Fibroblast of lung (primary cell): ENCODE measurements at places on chromosomes 13 and 19.

GRCh38 chr13:48317511-48318376 lies 14.2 kb downstream of the RB1 start:
- no peak for DNase-seq

DNA sequence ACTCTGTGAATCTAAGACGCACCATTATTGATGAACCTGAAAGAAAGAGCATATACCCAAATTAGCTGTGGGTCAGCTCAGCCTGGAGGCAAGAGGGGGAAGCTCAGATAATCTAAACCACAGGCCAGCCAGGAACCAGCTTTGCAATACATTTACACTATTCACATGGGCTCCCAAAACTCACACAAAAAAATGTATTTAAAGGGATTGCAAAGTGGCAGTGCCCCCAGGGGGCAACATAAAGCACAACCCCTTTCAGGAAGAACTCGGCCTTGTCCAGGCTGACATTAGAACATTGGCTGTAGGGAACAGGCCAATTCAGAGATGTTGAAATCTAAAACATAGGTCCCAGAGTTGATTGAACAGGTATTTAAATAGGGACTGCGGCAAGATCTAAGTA lies 3.2 kb upstream of the PROZ start:
- no peak for DNase-seq

- no peak for DNase-seq
Observed at GRCh38 chr19:54387991-54388801, 23.5 kb upstream of the LAIR1 start.

DNA sequence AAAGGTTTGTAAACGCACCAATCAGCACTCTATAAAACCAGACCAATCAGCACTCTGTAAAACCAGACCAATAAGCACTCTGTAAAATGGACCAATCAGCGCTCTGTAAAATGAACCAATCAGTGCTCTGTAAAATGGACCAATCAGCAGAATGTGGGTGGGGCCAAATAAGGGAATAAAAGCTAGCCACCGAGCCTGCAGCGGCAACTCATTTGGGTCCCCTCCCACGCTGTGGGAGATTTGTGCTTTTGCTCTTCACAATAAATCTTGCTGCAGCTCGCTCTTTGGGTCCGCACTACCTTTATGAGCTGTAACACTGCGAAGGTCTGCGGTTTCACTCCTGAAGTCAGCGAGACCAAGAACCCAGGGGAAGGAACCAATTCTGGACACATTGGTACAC lies 28.0 kb downstream of the ZNF175 start:
- DNase-seq: no peak

DNA sequence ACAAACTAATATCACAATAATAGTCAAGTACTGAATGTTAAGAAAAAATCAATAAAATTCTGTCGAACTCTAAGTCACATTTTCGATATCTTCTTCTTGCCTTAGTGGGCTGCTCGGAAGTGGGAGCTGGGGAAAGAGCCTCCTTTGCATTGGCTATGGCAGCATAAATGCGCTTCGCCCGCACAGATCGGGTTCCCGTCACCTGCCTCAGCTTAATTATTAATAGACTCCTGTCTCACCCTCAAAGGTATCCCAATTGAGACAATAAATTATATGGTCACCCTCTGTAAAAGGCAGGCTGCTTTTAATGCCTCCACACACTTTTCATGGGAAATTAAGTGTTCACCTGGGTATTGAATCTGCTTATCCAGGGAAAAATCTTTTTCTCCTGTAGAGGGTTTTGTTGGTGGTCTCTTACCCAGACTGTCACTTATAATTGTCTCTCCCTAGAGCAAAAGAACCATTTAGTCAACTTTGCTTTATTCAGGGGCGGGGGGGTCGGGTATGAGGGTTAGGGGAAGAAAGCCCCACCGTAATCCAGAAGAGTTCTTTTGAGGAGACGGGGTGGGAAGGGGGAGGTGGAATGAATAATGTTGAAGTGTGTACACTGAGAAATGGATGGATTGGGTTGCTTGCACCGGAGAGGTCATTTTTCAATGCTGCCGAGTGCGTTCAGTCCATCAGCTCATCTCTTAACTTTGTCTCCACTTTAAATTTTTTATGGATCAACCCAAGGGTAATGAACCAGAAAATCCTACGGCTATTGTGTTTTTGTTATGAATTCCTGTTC lies 682.6 kb upstream of the SGCG start:
- no peak for DNase-seq
